ENCODE measurements at places on chromosomes 4 and X. TPM values are rescaled to one million over a fixed set of nuclear protein-coding genes. Genes with fewer than 3 reads are reported as not detected.

The ESX1 gene
- not detected for total RNA-seq

The F8A3 gene
- 25.8 TPM for total RNA-seq

The DMP1 gene
- total RNA-seq: not detected

The FGF5 gene
- not detected for total RNA-seq

GRCh38 chrX:17848545-17849265, 12.4 kb downstream of the RAI2 start:
- ATAC-seq: no peak

DNA sequence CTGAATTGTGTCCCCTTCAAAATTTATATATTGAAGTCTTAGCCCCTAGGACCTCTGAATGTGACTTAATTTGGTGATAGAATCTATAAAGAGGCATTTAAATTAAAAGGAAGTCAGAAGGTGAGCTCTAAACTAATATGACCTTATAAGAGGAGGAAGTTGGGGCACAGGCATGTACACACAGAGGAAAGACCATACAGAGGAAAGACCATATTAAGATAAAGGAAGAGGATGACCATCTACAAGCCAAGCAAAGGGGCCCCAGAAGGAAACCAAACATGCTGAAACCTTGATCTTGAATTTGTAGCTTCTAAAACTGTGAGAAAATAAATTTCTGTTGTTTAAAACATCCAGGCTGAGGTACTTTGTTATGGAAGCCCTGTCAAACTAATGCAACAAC, 26.9 kb upstream of the CYBB start:
- no peak for ATAC-seq

DNA sequence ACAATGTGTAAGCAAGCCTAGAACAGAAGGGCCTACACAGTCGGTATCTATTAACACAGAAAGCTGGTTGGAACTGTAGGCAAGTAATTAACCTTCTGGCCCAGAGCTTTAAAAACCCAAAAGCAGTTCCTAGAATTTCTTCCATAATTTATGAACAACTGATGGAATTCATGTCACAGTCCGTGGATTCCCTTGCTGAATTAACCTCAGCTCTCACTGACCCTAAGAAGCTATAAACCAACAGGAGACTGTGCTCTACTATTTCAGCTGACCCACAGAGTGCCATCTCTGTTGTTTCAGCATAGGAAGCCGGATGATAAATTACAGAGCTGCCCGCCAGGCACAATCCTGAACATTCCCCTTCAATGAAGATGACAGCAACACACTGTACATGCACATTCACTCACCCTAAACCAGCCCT, 157.3 kb downstream of the PRDM5 start:
- ATAC-seq: no peak

DNA sequence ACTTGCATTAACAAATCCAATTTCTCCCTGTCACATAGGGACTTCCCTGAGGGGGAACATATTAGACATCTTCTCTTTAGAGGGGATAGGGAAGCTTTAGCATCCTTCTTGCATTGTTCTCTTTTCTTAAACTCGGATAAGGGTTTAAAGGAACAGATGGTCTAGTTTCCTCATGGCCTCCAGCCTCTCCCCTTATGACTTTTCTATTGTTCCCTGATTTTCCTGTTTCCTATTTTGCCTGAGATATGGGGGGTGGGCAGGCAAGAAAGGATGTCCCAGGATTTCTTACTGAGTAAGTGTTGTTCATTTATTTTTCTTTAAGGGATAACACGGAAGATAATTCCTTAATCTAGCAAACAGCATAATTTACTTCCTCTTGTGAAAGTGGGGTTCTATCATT, 107.7 kb upstream of the MAGEE2 start:
- no peak for ATAC-seq

- no peak for ATAC-seq
These were observed 85.8 kb downstream of the EVC2 start for GRCh38 chr4:5622596-5622995.

All from activated T-helper 17 cell treated with anti-CD3 and anti-CD28 coated beads, Interleukin-2, amount 50 U/mL, for 72 hours (primary cell).